Activated CD4-positive, alpha-beta memory T cell treated with anti-CD3 and anti-CD28 coated beads, Interleukin-2, amount 10 ng/mL, durations not matched to agents 7 days and 5 days (primary cell): ENCODE measurements at places on chromosomes 6 and 20. TPM values are rescaled to one million over a fixed set of nuclear protein-coding genes. Genes with fewer than 3 reads are reported as not detected.

DNA sequence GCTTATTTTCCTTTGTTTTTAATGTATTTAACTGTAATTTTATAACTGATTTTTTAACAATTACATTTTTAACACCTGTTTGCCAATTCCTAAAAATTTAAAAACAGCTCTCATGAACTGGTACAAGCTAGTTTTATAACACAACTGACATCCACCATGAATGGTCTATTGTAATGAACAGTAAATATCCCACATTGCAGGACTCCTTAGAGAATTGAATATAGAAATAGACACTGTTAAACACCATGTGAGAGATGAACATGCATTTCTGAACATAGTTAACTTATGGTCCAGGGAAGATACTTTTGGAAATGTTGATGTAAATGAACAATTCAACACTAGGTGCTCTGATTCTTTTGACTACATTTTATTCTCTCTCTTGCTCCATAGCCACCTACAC lies 195.1 kb upstream of the GMDS start:
- DNase-seq: no peak

GRCh38 chr6:147132889-147133288 lies 71.3 kb upstream of the STXBP5 start:
- DNase-seq: no peak

The DUSP15 gene
- not detected for total RNA-seq

The VGLL2 gene
- total RNA-seq: not detected

- no peak for DNase-seq
These were observed 516.7 kb downstream of the CBLN4 start for GRCh38 chr20:55488593-55488992.

DNA sequence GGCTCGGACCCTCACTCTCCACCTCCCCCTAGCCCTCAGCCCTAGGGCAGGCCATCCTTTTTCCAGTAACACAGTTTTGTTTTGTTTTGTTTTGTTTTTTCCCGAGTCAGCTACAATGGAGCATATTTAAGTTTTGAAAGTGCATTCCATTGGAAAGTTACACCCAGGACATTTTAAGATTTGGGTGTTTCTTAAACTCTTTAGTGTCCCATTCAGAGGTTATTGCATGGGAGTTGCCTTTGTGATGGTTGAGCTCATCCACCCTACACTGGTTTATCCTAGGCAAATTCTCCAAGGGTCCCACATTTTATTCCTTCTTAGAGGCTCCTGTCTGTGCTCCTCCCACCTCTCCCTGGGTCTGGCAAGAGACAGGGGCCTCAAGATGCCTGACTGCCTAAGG lies 58.9 kb downstream of the THBS2 start:
- no peak for DNase-seq

DNA sequence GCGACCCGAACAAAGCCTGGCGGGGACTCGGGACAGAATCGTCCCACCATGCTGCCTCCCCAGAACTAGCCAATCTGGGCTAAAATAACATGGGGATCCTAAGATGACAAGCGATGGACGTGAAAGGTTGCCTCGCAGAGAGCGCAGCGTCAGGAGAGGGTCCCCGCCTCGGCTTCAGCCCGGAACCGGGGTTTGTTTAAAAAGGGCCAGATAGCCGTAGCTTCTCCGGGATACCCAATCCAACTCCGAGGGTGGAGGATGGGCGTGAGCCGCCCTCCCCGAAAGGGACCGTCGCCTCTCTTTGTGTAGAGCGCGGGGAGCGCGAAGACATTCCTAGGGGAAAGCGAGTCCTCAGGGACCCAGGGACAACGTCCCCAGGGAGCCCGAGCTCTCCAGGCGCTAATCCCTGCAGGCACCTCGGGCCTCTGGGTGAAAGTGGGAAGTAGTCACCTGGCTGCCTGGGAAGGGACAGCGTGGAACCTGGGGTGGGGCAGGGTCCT lies 643 bp downstream of the CD24 start:
- DNase-seq: no peak

The BPIFB4 gene
- total RNA-seq: not detected

The HTR1B gene
- not detected for total RNA-seq

The KCNK15 gene
- not detected for total RNA-seq

- no peak for DNase-seq
These were observed 98.2 kb upstream of the HDGFL1 start for GRCh38 chr6:22471132-22471690.

- DNase-seq: peak; percentile 87
These were observed 16.3 kb upstream of the SMAP1 start for GRCh38 chr6:70651326-70651905.

DNA sequence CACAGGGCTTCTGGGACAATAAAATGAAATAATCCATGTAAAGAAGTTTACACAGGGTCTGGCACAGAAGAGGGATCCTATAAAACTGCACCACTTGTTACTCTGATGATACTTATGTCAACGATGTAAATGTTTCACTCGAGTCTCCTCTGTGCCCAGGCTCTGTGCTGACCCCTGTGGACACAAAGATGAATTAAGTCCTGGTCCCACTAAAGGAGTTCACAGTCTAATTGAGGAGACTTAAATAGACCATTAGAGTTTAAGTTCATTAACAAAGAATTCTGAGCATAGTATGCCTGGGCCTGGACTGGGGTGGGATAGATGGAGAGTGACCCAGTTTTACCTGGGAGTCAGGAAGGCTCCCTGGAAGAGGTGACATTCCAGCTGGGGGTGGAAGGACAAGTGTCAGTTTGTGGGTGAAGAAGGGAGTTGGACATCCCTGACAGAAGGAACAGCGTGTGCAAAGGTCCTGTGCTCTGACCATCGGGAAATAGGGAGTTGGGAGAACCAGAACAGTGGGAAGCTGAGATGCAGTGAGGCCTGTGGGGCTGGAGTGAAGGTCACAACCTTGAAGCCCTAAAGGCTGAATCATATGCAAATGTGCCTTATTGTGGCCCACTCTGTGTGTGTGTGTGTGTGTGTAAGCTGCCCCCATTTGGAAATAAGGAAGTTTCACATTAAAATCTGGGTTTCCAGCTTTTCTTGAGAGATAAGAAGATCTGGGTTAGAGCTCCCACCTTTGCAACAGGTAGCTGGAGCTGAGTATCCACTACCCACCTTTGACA lies 1.1 kb downstream of the OCSTAMP start:
- DNase-seq: no peak

- no peak for DNase-seq
These were observed 228.9 kb downstream of the ALDH8A1 start for GRCh38 chr6:134721060-134721405.

DNA sequence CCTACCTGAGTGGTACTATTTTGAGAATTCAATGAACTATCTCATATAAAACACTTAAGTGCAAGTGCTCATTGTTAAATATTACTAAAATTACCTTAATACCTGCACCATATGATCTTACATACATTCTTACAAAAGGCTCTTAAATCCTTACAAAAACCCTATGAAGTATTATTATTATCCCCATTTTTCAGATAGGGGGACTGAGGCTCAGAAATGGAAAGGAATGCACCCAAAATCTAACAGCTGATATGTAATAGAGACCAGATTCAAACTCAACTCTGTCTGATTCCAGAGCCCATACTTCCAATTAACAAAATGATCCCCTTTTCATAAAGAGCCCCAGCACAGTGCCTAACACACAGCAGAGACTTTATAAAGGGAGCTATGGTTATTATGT lies 17.5 kb downstream of the BCL2L1 start:
- no peak for DNase-seq

- DNase-seq: no peak
These were observed 1049.5 kb upstream of the EPHA7 start for GRCh38 chr6:94468830-94469229.

- DNase-seq: no peak
These were observed 20.2 kb downstream of the FBXL4 start for GRCh38 chr6:98927534-98927933.

DNA sequence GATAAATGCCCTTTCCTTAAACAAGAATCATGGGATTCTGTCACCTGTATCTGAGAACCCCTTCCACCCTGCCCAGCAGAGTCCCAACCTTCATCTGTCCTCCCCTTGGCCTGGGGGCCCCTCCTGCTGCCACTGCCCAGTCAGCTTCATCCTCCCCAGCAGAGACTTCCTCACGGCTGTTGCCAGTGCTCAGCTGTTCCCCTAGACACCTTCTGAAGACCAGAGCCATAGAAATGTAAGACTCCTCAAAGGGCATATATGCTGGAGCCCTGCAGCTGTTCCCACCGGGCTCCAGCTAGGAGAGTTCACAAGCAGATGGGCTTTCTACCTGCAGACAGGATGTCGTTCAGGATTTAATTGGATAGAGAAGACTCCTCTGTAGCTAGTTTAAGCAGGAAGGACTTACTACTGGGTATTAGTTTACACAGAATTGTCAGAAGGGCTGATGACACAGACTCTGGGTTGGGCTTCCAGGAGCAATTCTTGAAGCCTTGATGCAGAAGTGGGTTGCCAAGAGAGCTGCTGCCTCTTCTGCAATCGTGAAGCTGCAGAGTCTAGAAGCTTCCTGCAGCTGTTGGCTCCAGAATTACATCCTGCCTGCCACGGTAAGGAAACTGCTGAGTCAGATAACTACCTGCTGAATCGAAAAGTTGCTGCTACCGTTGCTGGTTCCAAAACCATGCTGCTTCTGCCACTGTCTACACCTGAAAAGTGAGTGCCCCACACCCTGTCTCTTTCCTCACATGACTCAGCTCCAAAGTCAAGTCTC lies 57.1 kb upstream of the MLN start:
- DNase-seq: peak; percentile 71

- DNase-seq: no peak
These were observed 76.1 kb upstream of the HSF2 start for GRCh38 chr6:122323361-122323760.

DNA sequence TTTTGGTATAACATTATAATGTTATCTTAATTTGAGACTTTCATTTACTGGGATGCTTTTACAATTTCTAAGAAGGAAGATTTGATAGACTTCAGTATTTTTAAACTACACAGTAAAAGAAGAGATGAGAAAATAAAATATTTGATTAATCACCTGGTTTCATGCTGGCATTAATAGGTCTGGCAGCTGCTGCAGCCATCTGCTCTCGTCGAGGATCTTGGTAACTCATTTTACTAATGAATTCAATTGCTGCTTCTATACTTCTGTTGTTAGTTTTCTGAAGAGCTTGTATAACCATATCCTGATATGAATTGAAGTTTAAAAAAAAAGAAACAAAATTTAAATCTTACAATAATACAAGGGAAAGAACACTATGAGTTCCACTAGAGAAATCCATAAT lies 23.0 kb downstream of the LATS1 start:
- no peak for DNase-seq

DNA sequence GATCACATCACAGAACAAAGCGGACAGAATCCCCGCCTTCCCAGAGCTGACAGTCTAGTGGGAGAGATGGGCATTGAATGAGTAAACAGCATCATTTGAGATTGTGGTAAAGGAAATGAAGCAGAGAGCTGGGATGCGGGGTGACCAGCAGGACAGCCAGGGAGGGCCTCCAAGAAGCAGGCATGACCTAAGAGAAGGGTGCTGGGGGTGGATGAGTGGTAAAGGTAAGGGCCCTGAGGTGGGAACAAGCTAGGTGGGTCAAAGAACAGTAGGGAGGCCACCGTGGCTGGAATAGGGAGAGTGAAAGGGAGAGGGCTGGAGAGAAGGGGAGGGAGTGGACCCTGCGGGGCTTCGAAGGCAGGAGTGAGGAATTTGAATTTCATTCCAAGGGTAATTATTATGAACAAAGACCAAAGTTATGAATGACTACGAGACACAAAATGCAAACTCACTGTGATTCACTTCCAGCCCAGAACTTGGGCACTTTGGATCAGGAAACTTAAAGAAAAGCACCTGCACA lies 61.4 kb downstream of the CEBPB start:
- DNase-seq: no peak

The MMS22L gene
- 32.7 TPM for total RNA-seq

The PTCRA gene
- total RNA-seq: not detected

- no peak for DNase-seq
These were observed 38.8 kb upstream of the HLA-E start for GRCh38 chr6:30450548-30450908.

DNA sequence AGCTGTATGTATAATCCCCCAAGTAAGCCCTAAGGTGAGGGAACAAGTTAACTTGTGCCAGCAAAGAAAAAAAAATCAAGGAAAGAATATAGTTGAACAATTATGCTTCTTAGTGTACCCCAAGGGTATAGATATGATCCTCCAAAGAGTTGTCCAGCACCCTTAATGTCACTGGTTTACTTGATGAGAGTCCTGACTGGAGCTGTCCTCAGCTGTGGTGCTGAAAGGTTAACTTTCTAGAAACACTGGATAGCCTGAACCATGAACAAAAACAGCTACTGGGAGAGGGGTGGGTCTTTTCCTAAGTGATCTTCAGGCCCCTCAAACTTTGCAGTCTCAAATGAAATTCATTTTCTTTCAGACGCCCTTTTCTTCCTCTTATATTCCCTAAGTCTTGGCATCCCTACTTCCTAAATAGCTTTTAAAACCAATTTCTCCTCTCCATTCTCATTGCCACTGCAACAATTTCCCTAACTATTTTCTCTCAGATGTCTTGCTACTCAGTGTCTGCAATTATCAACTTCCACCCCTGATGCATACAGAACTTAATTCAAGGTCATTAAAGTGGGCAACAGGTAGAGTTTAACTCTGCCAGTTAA lies 83.5 kb upstream of the PROKR2 start:
- DNase-seq: no peak

The GPR6 gene
- not detected for total RNA-seq

DNA sequence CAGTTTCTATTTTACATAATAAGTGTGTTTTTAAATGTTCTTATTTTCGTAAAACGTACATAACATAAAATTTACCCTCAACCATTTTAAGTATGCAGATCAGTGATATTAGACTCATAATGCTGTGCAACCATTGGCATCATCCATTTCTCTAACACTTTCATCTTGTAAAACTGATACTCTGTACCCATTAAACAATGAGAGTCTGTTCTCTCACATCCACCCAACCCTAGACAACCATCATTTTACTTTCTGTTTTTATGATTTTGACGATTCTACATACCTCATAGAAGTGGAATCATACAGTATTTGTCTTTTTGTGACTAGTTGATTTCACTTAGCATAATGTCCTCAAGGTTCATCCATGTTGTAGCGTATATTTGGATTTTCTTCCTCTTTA lies 140.4 kb downstream of the TINAG start:
- no peak for DNase-seq
